ENCODE measurements at places on chromosomes 13 and 19. TPM values are rescaled to one million over a fixed set of nuclear protein-coding genes. Genes with fewer than 3 reads are reported as not detected.

The SBNO2 gene
- 65.6 TPM for total RNA-seq

The CASP14 gene
- not detected for total RNA-seq

The RASIP1 gene
- 4.7 TPM for total RNA-seq

DNA sequence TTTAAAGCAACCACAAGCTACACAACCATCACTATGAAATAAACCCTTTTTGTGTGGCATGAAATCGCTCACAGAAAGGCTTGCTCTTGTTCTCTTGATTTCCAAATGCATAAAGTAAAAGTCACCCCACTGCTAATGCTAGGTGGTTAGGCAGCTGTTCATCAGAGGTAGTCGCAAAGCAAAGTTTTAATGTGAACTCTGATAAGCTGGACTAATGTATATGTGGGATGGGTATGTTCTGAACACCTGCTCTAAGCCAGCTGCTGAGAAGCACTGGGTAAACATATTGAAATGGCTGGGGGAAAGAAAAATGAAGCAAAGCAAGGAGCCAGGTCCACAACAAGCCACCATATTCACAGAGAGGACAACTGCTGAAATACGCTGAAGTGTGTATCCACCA lies 142.3 kb downstream of the KLF12 start:
- no peaks in the 10 kb centered on the region for H3K36me3 ChIP-seq
- no peaks in the 10 kb centered on the region for H3K4me1 ChIP-seq
- no peak overlapping the region for H3K4me3 ChIP-seq
- no peak for DNase-seq
- H3K27me3 ChIP-seq = no peaks in the 10 kb centered on the region

DNA sequence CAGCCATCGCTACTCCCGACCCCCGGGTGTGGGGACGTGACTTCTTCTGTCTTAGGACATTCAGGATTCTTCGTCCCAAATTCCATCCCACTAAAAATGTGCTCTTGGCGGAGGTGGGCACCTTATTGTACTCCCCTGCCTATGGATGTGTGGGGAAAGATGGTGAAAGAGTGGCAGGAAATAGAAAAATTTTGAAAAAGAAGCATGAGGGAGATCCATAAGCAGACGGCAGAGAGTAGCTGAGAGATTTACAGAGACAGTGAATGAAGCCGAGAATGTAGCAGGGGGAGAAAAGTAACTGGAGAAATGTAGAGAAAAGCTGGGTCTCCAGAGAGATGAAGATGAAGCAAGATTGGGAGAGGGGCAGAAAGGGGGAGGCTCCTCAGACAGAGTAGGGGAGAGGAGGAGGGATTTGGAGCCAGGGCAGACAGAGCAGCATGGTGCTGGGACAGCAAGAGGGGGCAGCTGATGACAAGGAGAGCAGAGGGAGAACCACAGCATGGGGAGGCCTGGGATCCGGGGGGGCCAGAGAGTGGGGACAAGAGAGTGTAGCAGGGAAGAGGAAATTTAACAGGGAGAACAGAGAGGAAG lies 843 bp downstream of the ZNF610 start:
- H3K27ac ChIP-seq = no peak overlapping the region
- H3K36me3 ChIP-seq = no peaks in the 10 kb centered on the region
- DNase-seq = peak; percentile 35
- peak overlapping the region; percentile 77 for H3K4me3 ChIP-seq
- H3K27me3 ChIP-seq = no peaks in the 10 kb centered on the region

- H3K27me3 ChIP-seq = peaks cover 49% of the 10 kb centered on the region
- H3K4me3 ChIP-seq = peak overlapping the region; percentile 89
- peak overlapping the region; percentile 35 for H3K27ac ChIP-seq
- peaks cover 12% of the 10 kb centered on the region for H3K36me3 ChIP-seq
Observed at GRCh38 chr19:49442354-49442753, 1.0 kb upstream of the SLC17A7 start.

DNA sequence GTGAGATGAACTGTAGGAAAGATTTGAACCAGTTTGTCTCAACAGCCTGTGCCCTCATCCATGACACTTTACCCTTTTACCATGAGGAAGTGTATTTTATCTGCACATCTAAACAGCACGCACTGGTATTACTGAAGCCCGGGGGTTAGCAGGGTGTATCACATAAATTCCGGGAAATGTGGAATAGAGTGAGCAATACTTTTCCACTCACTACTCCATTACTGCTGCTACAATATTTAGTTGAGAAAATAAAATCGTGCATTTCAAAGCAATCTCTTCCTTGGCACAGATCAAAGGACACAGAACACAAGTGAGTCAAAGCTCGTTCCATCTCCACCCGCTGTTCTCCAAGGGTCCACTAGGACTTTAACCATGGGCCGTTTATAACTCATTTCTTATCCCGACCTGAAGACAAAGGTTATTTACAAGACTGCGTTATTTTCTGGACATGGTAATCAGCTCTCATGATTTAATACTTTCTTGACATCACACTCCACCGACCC lies 35.2 kb downstream of the STK24 start:
- H3K4me1 ChIP-seq = peaks cover 45% of the 10 kb centered on the region
- H3K27me3 ChIP-seq = no peaks in the 10 kb centered on the region
- no peak overlapping the region for H3K27ac ChIP-seq
- H3K36me3 ChIP-seq = peaks cover 10% of the 10 kb centered on the region
- no peak overlapping the region for H3K4me3 ChIP-seq
- no peak for DNase-seq
